ENCODE measurements at places on chromosomes 7 and 10.

DNA sequence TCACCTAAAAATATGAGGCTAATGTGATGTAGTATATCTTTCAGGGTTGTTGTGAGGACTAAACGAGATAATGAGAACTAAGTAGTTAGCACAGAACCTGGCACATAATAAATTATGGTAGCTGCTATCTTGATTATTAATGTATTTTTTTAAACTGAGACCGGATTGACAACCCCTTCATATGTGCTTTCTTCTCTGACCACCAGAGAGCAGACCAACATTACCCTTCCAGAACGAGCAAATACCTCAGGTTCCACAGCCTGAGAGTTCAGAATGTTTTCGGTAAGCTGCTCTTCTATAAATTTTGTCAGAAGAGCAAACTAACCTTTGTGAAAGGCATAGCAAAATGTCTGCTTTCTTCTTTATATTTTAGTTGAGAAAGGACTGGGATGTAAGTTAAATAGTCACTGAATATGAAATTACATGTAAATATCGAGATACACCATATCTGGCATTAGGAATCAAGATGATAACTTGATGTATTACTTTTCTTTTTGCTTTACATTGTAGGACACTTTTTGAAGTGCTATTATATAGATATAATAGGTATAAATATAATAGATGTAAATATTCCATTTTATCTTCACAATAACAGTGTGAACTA is 13.6 kb upstream of the BPGM start:
- DNase-seq, result no peak

DNA sequence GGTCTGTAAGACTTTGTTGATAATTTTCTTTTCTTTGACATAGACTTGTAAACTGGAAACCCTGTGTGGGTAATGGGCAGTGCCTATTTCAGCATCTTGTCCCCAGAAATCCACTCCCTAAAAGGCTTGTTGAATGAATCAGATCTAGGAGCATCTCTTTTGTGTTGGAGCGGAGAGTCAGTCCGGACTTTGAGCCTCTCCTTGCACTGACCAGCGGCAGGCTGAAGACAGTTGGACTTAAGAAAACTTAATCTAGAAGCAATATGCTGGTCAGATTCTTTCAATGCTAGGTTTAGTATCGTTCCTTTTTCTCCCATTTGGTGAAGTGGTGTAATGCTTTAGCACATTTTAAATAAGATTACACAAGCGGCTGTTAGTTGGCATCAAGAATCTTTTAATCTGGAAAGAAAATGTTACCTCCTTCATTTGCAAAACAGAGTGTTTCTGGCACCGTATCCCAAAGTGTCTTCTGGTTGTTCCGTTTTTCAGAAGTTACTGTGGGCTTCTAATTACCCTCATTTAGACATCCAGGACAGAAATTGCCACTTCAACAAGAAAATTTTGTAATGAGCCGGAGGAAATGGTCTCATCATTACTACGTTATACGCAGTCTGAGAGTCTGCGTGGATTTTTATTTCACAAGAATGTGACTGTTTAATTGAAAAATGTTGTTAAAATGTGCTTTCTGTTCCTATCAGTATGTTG is 74.7 kb downstream of the CUX1 start:
- DNase-seq, result no peak

DNA sequence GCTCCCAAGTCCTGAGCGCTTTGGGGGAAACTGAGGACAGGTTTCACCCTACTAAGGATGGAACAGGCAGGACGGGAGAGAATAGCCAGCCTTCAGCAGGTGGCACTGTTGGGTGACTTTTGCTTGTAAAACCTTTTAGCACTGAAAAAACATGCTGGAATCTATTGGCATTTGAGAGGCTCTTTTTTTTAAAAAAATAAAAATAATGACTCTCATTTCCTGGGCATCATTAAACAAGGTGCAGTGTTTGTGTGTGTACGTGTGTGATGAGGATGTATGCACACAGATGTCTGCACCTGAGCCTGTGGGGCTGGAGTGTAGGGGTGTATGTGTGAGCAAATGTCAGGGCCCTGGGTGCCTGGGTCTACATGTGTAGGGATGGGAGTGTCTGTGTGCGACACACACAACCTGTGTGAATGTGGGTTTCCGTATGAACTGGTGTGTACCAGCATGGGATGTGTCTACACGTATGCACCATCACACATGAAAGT is 177.9 kb downstream of the RPS24 start:
- DNase-seq, result no peak

- no peak for DNase-seq
Observed at GRCh38 chr10:96352027-96352426, 6.8 kb downstream of the OPALIN start.

GRCh38 chr10:23557777-23558176 is 118.9 kb downstream of the OTUD1 start:
- no peak for DNase-seq

- no peak for DNase-seq
Observed at GRCh38 chr7:105827151-105827875, 49.1 kb downstream of the ATXN7L1 start.

DNA sequence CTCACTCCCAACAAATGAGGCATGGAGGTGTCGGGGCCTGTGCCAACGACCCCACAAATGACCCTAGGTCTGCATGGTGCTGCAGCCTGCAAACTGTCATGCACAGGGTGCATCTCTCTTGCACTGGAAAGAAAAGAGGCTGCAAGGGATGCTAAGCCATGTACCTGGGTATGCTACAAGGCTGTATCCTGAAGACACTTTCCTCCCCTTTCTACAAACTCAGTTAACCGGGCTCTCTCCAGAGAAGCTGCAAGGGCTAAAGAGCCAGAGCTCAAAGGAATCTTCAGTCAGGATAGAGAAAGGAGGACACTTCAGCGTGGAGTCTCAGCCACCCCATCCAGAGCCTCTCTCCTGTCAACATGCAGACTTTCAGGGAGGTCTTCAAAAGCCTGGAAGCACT is 449.0 kb downstream of the GRID1 start:
- no peak for DNase-seq

DNA sequence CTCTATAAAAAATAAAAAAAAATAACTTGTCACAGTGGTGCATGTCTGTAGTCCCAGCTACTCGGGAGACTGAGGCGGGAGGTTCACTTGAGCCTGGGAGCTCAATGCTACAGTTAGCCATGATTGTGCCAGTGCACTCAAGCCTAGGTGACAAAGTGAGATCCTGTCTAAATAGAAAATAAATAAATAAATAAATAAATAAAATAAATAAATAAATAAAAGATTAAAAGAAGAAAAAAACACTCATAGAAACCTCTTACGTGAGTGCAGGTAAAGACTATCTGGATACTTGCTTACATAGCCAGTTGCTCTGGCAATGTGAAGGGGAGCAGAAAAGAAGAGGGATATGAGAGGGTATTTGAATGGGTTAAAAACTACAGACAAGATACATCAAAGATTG is 242.5 kb upstream of the PCDH15 start:
- DNase-seq, result no peak
